Brain pericyte (primary cell): ENCODE measurements at places on chromosomes 5 and 9.

GRCh38 chr5:50958852-50959457 lies 292.5 kb downstream of the PARP8 start:
- DNase-seq: no peak

GRCh38 chr9:101387871-101388506 lies 3.2 kb upstream of the BAAT start:
- no peak for DNase-seq

DNA sequence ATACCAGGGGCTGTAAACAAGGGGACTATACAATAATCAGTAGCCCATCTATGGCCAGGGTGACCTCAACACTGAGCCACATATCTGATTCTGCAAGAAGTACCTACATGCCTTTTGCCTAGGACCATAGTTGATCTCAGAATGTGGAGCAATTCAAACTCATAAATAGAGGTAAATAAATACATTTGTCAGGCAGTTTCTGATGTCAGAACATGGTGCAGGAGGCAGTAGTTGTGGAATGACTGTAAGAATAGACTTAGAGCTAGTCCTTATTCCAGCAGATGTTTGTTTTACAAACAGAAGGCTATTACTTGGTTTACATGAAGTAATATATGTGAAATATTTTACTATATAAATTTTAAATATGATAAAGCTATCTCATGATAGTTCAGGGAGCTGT lies 330.7 kb upstream of the DAB2 start:
- no peak for DNase-seq

- no peak for DNase-seq
These were observed 108.7 kb upstream of the ADRA1B start for GRCh38 chr5:159807586-159807985.

DNA sequence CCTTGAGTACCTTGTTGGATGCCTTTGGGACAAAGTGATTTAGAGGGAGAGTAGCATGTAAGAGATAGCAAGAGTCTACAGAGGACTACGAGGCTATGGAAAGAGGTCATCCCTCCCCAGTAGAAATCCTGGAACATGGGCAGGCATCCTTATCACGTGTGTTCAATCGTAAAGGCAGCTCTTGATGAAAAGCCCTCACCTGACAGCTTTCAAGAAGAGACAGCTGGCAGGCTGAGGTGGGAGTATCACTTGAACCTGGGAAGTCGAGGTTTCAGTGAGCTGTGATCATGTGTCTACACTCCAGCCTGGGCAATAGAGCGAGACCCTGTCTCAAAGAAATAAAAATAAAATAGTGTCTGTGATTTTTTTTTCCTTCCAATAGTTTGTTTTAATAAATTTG lies 112.6 kb downstream of the PCSK5 start:
- DNase-seq: no peak

GRCh38 chr5:68342693-68343092 lies 127.1 kb downstream of the PIK3R1 start:
- DNase-seq: no peak

DNA sequence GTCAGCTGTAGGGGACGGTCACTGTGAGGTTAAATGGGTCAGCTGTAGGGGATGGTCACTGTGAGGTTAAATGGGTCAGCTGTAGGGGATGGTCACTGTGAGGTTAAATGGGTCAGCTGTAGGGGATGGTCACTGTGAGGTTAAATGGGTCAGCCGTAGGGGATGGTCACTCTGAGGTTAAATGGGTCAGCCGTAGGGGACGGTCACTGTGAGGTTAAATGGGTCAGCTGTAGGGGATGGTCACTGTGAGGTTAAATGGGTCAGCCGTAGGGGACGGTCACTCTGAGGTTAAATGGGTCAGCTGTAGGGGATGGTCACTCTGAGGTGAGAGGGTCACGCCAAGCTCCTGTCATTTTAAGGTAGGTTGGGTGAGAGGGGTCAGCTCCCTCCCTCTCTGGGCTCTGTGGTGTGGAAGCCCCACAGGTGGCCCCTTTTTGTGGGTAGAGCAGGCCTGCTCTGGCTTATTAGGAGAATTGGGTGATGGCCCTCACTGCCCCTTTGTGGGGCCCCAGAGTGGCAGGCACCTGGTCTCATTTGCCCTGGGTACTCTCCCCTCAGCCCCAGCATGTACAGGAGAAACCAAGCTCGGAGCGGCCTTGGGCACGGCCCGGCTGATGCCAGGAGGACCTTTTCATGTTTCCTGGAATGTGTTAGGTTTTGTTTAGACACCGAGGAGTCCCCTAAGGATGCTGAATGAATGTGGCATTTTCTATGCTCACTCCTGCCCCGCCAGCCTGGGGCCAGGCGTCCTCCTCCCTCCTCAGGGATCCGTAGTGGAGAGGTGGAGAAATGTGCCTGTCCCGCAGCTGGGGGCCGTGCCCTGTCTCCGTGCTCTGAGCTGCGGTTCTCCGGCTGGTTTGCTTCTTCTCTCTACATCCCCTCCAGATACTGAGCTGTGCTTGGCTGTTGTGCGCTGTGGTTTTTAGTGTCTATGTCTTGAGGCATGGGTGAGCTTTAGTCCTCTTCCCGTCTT lies 31.4 kb downstream of the AHRR start:
- DNase-seq: no peak

- peak; percentile 60 for DNase-seq
These were observed 71.0 kb upstream of the EQTN start for GRCh38 chr9:27367921-27368315.

- DNase-seq: no peak
These were observed 92.0 kb downstream of the C9orf152 start for GRCh38 chr9:110115826-110116542.

GRCh38 chr5:89246252-89246651 lies 363.3 kb upstream of the MEF2C start:
- DNase-seq: no peak

DNA sequence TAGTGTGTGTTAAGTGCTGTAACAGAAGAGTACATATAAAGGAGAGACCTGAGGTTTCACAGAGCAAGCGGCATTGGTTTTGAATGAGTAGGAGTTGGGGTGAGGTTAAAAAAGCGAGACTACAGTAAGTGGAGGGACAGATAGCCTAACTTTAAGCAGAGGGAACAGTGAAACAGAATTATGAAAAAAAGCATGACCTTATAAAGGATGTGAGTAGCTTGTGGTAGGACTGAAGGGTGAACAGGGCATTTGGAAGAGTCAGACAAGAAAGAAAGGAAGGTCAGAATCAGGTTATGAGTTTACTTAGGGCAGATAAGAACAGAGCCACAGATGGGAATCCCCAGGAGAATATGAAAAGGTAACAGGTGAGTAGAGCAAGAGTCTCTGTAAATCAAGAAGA lies 22.5 kb downstream of the MSANTD3 start:
- DNase-seq: no peak

DNA sequence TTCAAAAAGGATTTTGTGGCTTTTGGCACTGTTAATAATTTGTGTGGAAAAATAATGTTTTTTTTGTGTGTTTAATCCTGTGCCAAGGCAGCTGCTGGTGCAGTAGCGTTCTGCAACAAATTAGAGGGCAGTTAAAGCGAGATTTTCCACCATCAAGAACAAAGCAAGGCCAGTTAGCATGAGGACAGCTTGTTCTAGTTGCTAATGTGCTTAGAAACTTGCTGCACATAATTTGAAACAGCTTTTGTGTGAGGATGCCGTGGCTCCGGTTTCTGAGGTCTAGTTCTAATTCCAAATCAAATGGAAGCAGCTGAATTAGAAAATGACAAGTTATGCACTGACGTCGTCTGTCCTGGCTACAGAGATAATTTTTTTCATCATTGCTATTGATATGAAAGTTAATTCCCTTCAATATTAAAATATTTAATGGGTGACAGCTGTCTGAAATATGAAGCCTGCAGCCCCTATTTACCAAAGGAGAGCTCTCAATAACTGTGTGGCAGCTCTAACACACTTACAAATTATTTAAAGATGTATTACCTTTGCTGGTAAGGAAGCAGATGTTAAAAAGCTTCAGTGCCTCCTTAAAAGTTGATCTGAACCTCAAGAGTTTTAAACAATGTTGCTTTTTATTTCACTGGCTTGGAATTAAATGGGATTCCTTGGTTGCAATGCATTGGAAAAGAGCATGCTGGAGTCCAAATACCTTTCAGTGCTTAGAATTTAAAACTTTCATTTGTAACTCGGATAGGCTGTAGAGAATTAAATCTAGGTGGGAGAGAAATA lies 128.6 kb downstream of the SPATA31D1 start:
- peak; percentile 18 for DNase-seq

DNA sequence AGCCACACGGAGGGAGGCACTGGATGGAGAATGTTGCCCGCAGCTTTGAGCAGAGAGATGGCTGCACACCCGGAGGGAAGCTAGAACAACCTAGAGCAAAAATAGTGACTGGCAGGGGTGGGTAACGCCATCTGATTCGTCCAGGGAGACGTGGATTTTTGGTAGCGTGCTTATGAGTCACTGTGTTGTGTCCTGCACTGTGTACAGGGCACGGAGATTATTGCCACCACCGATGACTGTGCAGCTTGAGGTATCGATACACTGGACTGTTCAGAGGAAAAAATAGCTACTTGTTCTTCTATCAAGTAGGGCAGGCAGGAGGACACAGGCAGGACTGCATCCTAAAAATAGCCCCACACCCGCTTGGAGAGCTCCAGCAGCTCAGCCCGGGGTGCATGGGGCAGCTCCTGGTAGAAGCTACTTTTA lies 6.0 kb downstream of the UBE2QL1 start:
- DNase-seq: no peak

DNA sequence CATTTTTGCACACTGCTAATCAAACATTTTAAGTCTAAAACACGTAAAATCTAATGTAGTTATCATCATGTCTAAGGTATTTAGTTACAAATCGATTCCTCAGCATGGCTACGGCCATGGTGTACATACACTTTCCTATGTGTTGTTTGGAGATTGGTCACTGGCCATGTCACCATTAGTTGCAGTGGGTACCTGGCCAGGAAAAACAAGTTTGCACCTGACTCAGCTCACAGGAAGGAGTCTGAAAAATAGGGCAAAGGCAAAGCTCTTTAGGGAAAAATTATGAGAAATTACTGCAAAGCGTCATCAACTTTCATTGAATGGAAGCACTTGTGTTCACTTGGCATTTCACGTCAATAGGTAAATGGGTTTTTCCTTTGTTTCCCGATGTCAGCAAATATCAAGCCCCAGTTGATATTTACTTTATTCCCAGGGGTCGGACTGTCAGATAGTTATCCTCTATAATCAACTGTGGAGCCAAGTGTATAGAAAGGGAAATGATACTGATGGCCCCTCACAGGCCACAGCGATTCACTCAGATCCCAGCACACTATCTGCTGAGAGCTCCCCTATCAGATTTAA lies 626.0 kb upstream of the ADAMTS16 start:
- DNase-seq: no peak

DNA sequence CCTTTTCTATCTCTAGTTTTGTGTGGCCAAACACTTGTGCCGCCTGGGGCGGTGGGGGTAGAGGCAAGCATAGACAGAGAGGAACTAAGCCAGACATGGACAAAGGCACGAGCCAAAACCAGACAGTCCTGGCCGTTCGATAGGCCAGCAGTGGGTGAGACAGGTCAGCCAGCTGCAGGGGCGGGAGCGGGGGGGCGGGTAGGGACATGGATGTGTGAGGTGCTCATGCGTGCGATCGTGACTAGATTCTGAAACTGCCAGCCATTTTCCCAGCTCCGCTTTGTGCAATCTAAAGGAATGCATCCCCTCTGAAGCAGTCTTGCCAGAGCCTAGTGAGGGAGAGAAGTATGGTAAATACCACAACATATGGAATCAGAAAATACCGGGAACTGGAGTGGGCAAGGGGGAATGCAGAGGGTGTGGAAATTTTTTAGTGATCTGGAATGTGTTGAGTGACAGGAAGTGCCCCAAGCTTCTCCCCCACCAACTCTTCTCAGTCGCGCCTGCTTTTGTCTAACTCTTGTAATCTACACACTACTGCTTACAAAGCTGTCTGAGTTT lies 111.9 kb downstream of the NR6A1 start:
- peak; percentile 63 for DNase-seq

DNA sequence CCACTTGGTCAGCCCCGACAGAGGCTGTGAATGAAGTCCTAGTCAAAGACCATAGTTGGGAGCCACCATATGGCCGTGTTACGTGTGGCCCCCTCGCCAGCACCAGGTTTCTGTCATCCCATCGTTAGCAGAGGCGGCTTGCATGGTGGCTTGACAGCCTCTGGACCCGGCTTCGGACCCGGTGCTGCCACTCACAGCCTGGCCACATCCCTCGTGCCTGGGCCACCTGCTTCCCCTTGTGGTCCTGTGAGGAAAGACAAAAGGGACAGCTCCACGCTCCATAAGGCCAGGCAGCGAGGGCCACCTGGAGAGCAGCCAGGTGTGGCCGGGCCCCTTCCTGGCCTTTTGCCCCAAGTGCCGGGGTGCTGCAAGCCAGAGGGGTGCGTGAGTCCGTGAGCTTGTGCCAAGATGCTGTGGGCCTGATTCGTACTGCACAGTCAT lies 6.2 kb downstream of the NKD2 start:
- DNase-seq: no peak

DNA sequence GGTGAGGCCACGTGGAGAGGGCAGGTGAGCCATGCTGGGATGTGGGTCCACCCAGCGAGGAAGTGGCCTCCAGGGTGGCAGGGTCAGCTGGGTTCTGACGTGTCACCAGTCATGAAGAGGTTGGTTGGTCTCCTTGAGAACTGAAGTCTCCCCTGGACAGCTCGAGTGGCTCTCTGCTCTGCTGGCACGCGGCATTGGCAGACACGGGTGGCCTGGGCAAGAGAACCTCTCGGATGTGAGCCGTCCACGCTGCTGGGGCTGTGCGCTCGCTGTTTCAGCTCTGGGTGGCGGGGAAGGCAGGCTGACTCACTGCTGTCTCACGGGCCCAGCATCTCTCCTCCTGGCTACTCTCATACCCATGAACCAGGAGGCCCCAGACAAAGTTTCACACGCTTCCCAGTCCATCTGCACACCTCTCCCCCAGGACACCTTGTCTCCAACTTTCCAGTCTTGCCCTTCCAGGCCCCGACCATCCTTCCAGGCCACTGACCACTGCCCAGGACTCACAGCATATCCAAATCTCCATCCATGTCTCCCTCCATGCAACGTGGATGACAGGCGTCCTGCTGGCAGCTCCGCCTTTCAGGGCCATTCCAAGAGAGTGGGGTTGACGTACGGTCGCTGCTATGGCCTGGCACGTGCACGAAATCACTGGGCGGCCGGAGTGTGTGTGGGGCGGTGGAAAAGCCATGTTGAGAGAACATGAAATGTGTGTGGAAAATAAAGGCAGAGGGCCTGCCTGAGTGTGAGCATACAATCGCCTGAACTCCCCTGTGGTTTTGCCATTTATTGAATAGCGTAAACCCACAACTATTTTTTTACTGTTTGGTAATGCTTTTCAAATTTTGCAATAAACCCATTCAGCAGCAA lies 145.0 kb upstream of the COL5A1 start:
- DNase-seq: no peak

- no peak for DNase-seq
These were observed 6.7 kb downstream of the TMEM8B start for GRCh38 chr9:35835766-35836165.

- DNase-seq: no peak
These were observed 179.1 kb upstream of the FBXL7 start for GRCh38 chr5:15320871-15321270.

DNA sequence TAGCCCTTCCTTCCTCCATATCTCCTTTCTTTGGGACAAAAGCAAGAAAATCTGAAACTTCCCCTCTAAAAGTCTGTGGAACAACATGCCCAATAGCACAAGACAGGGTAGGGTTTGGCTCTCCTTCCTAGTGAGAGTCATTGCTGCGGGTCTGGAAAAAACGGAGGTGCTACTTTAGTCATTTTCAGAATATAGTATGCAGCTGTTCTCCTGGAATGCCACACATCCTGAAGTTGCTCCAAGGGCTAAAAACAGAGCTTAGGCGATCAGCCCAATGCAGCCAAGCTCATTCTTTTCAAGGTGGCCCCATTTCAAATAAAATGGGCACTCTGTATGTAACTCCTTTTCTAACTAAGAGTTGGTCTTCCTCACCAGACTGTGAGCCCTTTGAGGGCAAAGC lies 39.5 kb upstream of the MYOT start:
- DNase-seq: no peak

- no peak for DNase-seq
These were observed 91.0 kb upstream of the SH3PXD2B start for GRCh38 chr5:172545291-172545801.
